ENCODE measurements at places on chromosomes 2 and 18.

DNA sequence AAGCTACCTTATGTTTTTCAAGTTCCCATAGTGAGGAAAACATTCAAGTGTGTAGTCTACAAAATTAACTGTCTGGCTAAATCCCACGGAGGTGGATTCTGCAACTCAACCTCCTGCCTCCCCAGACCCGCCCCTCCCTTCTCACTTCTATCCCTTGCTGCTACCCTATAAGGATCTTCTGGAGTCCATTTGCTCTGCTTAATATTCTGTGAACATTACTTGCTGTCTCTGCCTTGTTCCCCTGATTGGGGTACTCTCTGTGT, 163.2 kb downstream of the KCNE4 start:
- no peak for DNase-seq

GRCh38 chr2:138779781-138780445, at the start of gene NXPH2:
TSS of gene NXPH2 (minus strand) at chr2:138780390. CDS start at chr2:138780241, 149 bp downstream.
- DNase-seq, result no peak

DNA sequence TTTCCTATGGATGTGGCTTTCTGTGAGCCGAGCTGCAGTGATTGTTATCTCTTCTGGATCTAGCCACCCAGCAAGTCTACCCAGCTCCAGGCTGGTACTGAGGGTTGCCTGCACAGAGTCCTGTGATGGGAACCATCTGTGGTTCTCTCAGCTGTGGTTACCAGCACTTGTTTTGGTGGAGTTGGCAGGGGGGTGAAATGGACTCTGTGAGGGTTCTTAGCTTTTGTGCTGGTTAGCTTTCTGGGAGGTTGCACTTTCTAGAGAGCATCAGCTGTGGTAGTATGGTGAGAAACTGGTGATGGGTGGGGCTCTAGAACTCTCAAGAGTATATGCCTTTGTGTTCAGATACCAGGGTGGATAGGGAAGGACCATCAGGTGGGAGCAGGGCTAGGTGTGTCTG, 45.4 kb upstream of the MYL1 start:
- DNase-seq, result no peak

DNA sequence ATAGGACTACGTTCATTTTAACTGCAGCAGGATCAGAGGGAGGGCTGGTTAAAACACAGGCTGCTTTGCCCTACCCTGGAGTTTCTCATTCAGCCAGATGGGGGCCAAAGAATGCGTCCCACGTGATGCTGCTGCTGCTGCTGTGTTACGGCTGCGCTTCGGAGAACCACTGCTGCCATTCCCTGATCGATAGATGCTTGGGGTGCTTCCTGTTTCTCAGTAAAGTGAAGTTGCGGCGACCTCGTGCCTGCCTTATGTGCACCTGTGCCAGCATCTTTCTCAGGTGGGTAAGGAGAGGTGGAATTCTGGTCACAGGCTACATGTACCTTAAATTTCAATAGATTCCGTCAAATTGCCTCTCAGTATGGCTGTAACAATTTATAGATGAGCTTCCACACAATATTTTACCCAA, 24.7 kb upstream of the TOGARAM2 start:
- DNase-seq, result no peak
